ENCODE measurements at places on chromosomes 3 and 15.

GRCh38 chr15:74007820-74008371, 13.4 kb downstream of the PML start:
- no peak for DNase-seq

DNA sequence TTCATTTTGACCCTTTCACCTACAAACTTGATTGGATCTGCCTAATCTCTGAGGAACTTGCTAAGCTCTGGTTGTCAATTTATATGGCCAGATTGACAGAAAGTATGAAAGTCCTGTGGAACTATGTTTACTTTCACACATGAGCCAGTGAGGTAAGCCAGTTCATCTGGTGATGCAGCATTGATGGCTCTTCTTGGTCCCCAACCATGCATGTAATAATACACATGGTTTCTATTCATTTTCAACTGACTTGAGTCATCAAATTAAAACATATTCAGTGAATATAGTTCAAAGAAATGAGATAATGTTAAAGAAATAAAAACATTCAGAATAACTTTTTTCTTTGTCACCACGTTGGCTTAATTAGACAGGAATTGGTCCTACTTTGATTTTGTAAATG, 336.1 kb upstream of the THBS1 start:
- DNase-seq: no peak

DNA sequence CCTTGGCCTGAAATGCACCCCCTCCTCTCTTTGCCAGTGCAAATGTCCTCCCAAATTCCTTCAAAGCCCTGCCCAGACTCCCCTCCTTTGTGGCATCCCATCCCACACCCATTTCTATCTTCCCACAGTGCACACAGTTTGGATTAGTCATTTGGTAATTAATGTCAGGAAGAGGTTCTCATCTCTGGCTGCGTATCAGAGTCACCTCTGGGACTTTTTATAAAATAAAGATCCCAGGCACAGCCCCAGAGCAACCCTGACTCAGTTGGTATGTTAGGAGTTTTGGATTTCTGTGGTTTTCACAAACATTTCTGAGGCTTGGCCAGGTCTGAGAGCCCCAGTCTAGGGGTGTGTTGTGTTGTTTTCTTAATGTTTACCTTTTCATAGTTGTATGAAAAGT, 41.6 kb downstream of the C3orf20 start:
- DNase-seq: no peak

DNA sequence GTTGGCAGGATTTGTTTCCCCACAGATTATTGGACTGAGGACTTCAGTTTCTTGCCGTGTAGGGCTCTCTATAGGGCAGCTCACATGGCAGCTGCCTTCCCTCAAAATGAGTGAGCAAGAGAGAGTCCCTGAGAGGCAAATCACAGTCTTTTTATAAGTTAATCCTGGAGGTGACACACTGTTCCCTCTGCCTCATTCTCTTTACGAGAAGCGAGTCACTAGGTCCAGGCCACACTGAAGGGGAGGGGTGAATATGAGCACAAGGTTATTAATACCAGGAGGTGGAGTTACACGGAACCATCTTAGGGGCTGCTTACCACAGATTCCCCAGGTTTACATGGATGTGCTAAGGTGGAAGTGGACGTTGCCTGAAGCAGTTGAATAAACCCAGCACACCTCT, 77.0 kb downstream of the LPP start:
- no peak for DNase-seq

DNA sequence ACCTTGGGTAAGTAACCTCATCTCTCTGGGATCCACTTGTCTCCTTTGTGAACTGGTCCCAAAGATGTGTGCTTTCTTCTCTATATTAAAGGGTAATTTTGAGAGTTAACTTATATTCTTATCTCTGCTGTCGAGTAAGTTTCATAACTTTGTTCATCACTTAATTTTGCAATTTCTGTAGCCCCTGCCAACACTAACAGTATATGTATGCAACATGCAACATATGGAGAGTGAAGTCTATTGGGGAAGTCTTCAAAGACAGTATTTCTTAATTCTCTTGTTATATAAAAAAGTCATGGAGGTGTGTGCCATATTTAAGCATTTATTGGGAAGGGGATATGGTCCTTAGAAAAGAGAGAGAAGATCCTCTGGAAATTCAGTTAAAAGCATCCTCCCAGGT, 85.9 kb downstream of the LRRC3B start:
- DNase-seq: no peak
